ENCODE measurements at places on chromosomes 11 and 22.

DNA sequence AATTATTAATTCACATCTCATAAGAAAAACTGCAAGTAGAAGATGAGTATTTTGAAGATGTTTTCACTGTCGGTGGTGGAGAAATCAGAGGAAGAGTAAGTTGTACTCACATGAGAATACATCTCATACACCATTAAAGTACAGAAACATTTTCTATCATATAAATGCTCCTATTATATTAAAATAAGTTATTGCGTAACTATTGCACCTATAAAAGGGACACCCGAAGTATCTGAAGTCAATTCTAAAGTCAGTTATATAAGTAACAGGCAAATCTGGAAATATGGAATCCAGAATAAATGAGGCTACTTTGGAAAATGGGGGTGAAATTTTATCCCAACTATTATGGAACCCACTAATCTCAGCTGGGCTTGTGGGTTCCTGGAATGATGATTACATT is 103.3 kb downstream of the FAM76B start:
- no peak for DNase-seq

GRCh38 chr11:116061322-116061721 is 557.1 kb upstream of the CADM1 start:
- DNase-seq: peak; percentile 60

DNA sequence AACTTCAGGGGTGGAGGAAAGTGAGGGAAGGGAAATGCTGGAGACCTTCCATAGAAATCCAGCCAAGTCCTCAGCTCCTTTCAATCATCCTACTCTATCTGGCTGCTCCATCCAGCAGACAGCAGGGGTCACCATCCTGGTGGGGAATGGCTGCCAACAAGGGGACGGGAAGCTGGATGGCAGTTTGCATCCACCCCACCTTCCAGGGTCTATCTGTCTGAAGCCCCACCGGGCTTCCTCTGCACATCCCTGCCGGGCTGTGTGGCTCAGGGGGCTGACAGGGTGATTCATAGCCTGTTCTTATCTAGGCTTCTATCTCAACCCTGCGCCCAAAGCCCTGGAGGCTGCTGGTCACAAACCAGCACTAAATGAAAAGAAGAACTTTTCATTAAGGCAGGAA is 1.1 kb downstream of the SYTL2 start:
- no peak for DNase-seq

GRCh38 chr11:58928107-58928499 is 11.2 kb upstream of the GLYATL1 start:
- no peak for DNase-seq

- no peak for DNase-seq
Observed at GRCh38 chr11:109911488-109911887, 181.7 kb upstream of the ZC3H12C start.

DNA sequence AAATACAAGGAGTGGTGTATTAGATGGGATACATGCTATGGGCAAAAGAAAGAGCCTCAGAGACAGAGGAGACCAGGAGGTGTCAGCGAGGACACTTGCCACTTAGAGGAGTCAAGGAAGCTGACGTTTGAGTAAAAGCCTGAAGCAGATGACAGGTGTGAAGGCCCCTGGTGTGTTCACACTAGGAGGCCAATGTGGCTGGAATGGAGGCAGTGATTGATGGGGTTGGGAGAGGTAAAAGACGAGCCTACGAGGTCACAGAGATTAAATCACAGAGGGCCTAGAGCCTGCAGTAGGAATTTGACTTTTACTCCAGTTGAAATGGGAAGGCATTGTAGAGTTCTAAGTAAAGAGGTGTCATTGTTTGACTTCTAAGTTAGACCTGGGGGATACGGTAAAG is 12.0 kb upstream of the GDPD5 start:
- DNase-seq: no peak

GRCh38 chr22:41096391-41096790 is 4.0 kb downstream of the EP300 start:
- no peak for DNase-seq

DNA sequence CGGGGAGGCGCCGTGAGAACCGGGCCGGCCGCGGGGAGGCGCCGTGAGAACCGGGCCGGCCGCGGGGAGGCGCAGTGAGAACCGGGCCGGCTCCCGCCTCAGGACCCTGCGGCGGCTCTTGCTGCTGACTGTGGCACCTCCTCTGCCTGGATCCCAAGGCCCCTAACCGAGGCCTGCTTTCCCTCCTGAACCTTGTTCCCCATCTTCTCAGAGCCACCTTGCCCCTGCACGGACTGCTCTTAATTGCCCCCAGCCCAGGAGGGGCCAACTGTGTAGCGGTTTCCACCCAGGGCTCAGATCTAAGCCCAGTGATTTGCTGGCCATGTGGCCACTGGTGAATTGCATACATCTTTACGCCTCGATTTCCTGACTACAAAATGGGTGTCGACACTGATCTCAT is 112.2 kb upstream of the B3GAT1 start:
- no peak for DNase-seq

- DNase-seq: no peak
Observed at GRCh38 chr11:93407777-93408401, 77.3 kb downstream of the DEUP1 start.

DNA sequence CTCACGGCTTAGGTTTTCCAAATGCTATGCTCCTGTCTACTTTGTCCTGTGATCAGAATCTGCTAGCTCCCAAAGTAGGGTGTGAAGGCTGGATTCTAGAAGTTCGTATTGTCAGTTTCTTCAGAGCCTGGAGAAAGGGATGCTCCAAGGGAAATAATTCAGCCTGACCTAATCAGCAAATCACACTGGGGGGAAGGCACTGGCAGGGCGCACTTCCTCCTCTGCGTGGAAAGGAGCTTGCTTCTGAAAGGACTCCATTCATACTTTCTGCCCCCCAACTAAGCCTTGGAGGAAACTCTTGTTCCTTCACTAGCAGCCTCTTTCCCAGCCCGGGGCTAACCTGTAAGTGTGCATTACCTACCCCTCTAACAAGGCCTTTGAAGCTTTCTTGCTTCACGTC is 165.9 kb downstream of the NAV2 start:
- DNase-seq: no peak

DNA sequence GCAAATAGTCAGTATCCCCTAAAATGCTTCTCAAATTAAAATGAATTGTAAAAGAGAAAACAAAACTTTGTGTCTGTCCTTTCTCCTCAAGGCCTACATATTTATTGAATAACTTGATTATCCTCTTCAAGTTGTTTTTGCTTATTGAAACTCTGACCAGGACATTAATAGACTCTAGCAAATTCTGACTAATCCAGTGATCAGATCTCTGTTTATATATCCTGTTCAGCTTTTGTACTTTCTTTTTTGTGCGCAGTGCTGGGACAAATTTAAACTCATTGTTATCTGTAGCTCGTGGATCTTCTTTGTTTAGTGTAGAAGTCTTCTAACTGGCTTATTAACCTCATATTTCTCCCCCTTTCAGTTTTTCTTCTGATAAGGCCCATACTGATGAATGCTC is 139.9 kb upstream of the SORL1-AS1 start:
- no peak for DNase-seq

- peak; percentile 47 for DNase-seq
Observed at GRCh38 chr11:64787526-64788320, 9.4 kb upstream of the SF1 start.

GRCh38 chr22:44097263-44098020 is 73.3 kb downstream of the PARVB start:
- DNase-seq: no peak

GRCh38 chr22:43861529-43861928 is 784 bp downstream of the SULT4A1 start:
- DNase-seq: no peak

- DNase-seq: no peak
Observed at GRCh38 chr22:48428631-48429371, 1398.9 kb downstream of the BRD1 start.
